ENCODE measurements at places on chromosomes 5 and 9. TPM values are rescaled to one million over a fixed set of nuclear protein-coding genes. Genes with fewer than 3 reads are reported as not detected.

The C5orf46 gene
- total RNA-seq = not detected

The FAT2 gene
- not detected for total RNA-seq

The SPINK13 gene
- not detected for total RNA-seq

The SCAI gene
- total RNA-seq = 8.5 TPM

The DNAJC25 gene
- total RNA-seq = 5.7 TPM

The CATSPER3 gene
- 0.29 TPM for total RNA-seq

The DBH gene
- not detected for total RNA-seq

The SYK gene
- total RNA-seq = 0.73 TPM

The IL33 gene
- total RNA-seq = not detected

The NTNG2 gene
- 2.0 TPM for total RNA-seq

The DNAH5 gene
- total RNA-seq = not detected

All from CD8-positive, alpha-beta memory T cell (primary cell).